ENCODE measurements at places on chromosomes 16 and 17.

GRCh38 chr17:49439673-49440571 lies 25.2 kb upstream of the PHB1 start:
- no peak for DNase-seq

- DNase-seq: no peak
These were observed 134.4 kb downstream of the SKAP1 start for GRCh38 chr17:48295362-48296288.

- no peak for DNase-seq
These were observed 47.8 kb downstream of the MPRIP start for GRCh38 chr17:17089796-17090641.

- DNase-seq: no peak
These were observed 4.6 kb upstream of the TMEM100 start for GRCh38 chr17:55727275-55727674.

DNA sequence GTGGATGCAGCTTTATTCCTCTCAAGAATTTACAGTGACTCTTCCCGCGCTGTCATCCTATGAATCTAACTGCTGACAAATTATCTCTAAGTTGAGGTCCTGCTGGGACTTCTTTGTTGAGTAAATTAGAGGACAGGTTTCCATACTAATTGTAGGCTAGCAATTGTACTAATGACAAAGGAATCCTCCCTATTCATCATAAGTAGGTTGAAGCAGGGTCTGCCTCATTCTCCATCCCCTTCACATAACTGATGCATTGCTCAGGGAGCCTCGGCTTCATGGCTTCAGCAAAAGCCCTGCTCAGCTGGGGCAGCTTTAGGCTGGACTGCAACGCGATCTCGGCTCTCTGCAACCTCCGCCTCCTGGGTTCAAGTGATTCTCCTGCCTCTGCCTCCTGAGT lies 83.1 kb upstream of the IRX6 start:
- DNase-seq: no peak

DNA sequence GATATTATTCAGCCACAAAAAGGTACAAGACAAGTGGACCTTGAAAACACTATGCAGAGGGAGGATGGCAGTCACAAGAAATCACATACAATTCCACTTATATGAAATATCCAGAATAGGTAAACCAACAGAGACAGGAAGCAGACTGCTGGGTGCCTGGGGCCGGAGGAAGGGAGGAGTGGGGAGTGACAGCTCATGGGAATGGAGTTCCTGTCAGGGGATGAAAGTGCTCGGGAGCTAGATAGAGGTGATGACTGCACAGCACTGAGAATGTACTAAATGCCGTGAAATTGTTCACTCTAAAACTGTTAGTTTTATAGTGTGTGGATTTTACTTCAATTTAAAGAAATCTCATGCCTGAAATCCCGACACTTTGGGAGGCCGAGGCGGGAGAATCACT lies 74.2 kb upstream of the MED9 start:
- DNase-seq: no peak

DNA sequence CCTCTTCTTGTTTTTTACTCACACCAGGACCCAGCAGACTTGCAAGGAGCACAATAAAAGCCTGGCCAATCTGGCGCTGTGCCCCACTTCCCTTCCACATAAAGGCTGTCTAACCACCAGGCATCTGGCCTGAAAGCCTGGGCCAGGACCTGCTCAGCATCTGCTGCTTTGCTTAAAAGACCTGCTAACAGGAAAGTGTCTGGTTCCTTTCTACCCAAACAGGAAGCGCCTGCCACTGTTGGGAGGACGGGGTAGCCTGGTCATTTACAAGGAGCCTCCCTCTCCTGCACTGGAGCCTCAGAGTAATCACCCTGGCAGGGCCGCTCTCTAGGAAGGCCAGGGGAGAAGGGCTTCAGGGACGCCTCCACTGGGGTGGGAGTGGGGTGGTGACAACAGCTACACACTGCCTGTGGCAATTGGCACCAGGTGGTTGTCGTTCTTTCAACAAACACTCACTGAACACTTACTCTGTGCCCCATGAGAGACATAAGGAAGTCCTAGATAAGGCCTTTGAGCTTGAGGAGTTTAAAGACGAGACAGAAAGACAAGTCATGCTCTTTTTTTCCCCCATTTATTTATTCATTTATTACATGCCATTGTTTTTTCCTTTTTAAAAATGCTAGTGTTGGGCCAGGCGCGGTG lies 6.3 kb upstream of the MMP28 start:
- no peak for DNase-seq

GRCh38 chr16:77336637-77337036 lies 98.2 kb downstream of the ADAMTS18 start:
- DNase-seq: no peak

GRCh38 chr16:65621640-65622039 lies 499.8 kb upstream of the CDH11 start:
- no peak for DNase-seq

- DNase-seq: no peak
These were observed 10.3 kb downstream of the KCNG4 start for GRCh38 chr16:84229471-84229870.

DNA sequence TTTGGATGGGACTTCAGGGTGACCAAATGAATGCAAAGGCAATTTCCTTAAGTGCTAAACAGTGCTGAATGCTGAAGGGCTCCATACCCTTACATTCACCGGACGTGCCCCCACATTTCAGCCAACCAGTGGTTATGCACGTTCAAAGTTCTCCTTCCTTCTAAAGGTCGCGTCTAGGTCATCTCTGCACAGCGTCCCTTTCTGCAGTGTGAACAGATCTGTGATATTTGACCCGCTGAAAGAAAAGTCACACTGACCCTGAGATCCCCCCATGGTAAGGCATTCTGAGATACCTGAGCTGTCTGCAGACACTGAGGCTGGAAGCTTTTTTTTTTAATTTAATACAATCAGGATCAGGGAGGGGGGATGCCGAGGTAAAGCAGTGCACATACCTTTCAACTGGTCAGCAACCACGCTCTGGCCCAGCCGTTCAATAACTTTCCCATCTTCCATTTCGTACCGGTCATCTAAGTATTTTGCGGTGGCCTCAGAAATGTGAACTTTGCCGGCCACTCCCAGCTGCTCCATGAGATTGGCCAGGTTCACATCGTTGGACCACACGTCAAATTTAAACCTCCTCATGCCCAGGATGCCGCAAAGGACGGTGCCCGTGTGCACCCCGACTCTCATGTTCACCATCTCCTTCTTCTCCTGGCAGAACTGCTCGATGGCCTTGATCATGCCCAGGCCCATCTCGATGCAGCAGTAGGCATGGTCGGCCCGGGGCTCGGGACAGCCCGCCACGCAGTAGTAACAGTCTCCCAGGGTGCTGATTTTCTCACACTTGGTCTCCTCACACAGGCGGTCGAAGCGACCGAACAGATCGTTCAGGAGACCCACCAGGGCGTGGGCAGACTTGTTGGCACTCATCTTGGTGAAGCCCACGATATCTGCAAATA lies 2.6 kb downstream of the ADCY9 start:
- no peak for DNase-seq

DNA sequence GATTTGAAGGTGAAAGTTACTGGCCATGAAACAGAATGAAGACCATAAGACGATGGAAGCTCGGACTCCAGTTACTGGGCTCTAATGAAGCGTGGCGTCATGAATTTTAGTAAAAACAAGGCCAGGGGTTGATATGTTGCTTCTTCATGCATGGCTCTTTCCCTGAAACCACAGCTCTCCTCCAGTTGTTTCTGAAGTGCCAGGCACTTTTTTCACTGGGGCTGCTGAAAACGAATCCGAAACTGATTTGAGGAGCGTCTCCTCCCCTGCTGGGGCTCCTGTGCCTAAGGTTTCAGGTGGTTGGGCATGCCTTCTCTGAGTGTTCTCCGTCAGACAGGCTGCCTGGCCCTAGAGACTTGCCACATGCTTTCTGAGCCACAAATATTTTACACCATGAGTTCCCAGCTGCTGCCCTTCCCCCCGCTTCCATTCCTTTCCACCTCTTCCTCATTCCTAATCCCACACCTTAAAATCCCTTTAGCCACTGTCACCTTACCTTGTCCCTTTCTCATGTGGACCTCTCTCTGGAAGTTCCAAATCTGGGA lies 3.7 kb upstream of the MYL4 start:
- peak; percentile 51 for DNase-seq

GRCh38 chr16:66150698-66151482 lies 215.6 kb upstream of the CDH5 start:
- no peak for DNase-seq

- DNase-seq: peak; percentile 70
These were observed 85.0 kb upstream of the MED9 start for GRCh38 chr17:17391668-17392370.

- DNase-seq: no peak
These were observed 118.4 kb upstream of the CDC42EP4 start for GRCh38 chr17:73430165-73430680.

DNA sequence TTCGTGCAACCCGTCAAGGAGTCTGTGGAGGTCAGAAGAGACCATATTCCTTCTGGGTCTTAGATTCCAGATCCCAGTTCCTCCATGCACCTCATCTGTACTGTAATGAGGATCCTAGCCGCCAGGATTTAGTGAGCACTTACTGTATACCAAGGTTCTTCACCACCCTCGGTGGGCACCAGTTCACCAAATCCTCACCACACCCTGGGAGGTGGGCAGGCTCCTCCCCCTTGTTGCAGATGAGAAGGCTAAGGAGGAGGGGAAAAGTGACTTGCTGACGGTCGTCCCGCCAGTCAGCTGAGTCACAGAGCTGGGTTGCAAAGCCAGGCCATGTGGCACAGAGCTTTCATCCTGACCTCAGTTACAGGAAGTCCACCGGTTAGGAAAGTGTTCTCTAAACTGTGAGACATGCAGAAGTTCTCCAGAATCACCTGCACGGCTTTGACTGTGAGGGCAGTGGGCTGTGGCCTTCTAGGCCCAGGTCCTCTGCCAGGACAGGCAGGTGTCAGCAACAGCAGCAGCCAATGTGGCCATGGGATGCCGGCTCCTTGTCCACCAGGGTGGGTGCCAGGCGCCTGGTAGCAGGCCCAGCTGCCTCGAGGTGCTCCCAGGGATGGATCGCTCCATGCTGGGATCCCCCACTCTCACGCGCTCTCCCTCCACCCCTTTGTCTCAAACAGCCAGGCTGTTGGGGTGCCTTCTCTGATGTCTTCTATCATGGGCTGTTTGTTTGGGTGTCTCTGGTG lies 240.3 kb upstream of the GSE1 start:
- no peak for DNase-seq

DNA sequence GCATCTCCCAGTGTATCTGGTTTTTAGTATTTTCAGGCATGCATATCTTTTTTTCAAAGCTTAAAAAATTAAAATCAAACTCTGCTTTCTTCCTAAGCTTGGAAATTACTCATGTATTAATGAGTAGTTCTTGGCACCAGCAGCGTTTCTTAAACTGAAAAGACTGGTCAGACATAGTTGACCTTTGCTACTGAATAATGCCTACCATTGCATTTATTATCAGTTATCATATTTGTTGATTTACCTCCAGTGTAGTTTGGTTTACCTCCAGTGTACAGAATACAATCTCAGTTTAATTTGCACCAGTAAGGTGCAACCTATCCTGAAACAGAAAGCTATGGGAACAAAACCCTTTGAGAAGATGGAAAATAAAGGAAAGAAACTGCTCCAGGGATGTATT lies 34.5 kb upstream of the EVI2A start:
- DNase-seq: no peak

DNA sequence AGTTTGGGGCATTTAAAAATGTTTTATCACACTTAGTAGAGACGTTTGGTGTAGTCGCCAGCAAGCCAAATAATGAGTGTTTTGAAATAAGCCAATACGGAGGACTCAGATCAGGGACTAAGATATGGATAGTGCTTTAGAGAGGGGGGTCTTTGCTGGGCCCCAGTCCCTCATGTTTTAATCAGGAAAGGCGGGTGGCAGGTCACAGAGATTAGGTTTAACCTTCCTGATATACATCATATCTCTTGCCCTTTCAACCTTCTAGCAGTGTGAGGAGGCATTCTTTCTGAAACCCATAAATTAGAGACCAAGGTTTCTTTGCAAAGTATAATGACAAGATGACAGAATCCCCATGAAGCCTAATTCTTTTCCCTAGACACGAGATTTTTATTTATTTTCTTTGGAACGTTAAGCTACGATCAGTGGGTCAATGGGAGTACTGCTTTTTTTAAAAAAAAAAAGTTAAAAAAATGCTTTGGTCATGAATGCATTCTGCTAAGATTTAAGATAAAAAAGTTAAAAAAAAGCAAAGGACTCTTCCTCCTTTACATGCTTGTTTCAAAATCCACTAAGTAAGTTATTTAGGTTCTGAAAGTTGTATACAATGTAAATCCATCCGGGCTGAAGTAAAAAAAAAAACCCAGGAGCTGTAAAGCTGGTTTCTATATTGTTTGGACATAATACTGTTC lies 572.1 kb upstream of the SALL1 start:
- no peak for DNase-seq

GRCh38 chr16:66113223-66113622 lies 253.3 kb upstream of the CDH5 start:
- no peak for DNase-seq

GRCh38 chr17:17525956-17526355 lies 29.8 kb upstream of the RASD1 start:
- DNase-seq: no peak

DNA sequence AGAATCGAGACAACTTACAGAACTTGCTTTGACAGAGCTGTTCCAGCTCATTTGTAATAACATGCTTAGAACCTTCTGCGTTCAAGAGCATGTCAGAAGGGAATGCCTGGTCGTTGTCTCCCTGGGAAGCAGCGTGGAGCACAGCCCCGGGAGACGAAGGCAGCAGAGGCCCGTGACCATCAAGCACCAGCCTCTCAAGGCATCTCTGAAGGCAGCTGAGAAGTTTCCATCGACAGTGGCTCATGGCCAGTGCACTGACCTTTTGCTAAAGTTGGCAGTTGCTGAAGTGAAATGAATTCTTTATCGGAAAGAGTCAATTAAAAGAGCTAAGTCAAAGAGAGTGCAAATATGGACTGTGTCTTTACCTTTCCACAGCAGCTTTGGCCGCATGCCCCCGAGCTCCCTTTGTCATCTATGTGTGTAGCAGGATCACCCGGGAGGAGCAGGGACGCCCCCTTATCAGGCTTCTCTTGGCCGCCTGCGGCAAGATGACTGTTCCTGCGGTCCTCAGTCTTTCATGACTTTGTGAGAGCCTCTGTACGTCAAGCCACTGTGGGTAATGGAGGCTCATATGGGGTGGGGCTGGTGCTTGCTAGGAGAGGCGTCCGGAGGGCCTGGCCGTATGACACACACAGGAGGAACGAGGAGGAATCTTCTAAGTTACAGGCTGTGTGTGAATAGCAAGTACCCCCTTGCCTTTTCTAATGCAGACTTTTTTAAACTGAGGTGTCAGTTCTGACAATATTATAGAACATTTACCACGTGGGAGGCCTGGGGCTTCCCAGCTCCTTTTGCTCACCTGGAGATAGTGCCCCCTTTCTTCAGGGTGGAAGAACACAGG lies 54.2 kb downstream of the LDHD start:
- DNase-seq: no peak

- no peak for DNase-seq
These were observed 6.3 kb upstream of the CD7 start for GRCh38 chr17:82323514-82324234.

- no peak for DNase-seq
These were observed 13.7 kb upstream of the AKAP10 start for GRCh38 chr17:19991252-19991885.

All from effector memory CD8-positive, alpha-beta T cell (primary cell).